Activated naive CD4-positive, alpha-beta T cell treated with anti-CD3 and anti-CD28 coated beads for 36 hours (primary cell): ENCODE measurements at places on chromosomes 6 and 20. TPM values are rescaled to one million over a fixed set of nuclear protein-coding genes. Genes with fewer than 3 reads are reported as not detected.

GRCh38 chr20:44017905-44018258, 103.2 kb downstream of the TOX2 start:
- no peak for DNase-seq

Gene LRRC73
- total RNA-seq, result 0.17 TPM

Gene KCNK5
- 9.0 TPM for total RNA-seq

- peak; percentile 79 for DNase-seq
These were observed 172.4 kb downstream of the ADGB start for GRCh38 chr6:146770965-146771735.

DNA sequence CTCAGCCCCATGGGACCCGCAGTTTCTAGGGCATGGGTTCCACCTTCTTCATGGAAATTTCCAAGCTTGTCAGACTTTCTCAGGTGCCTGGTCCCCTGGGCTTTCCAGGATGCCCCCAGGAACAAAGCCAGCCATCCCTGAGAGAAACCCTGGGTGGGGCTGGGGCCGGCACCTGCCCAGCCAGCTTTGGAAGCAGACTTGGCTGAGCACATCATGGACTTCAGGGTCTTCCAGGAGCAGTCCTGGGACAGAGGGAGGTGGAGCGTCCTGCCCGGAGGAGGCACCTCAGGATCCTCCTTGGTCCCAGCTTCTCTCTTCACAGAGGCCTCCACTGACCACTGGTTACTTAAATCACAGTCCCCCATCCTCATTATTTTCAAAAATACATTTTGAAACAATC, 13.5 kb downstream of the MYT1 start:
- no peak for DNase-seq

GRCh38 chr6:132666118-132666517, 7.1 kb upstream of the TAAR1 start:
- DNase-seq, result no peak

Gene CYP24A1
- total RNA-seq, result not detected

- peak; percentile 91 for DNase-seq
These were observed 7.1 kb downstream of the RBM38 start for GRCh38 chr20:57398231-57398821.

DNA sequence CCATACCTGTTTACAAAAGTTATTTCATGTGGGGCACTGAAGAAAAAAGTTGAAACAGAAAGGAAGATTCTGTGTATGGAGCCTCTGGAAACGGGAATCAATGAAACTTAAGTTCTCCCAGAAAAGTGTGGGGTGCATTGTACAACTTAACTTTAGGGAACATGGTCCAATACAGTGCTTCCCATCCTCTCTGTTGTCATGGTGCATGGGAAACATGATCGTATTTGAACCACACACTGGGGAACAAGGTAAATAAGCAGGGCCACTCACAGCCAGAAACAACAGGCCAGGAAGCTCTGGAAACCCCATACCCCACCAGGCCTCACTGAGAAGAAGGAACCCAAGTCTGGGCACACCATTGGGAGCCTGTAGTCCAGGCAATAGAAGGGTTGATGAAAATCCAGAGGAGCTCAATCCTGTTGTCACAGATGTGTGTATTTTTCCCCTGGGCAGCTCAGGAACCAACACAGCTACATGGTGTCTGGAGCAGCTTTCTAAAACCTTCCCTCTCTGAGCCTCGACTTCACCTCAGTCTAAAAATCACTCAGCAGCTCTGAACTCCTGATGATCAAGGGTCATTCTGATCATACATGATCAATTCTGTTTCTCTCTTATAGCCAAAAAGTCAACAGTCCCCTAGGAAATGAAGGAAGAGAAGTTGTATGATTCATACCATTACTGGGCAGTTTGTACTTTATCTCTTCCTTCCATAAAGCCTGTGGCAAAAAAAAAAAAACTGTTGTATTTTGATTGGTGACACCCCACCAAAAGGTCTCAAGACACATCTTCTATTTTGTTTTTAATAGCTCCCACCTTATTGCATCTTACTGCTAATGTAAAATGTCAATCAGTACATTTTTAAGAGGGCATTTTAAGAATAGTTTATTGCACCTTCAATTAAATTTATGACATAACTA, 198.5 kb upstream of the TAB2 start:
- no peak for DNase-seq

Gene KHDC1
- 1.1 TPM for total RNA-seq

DNA sequence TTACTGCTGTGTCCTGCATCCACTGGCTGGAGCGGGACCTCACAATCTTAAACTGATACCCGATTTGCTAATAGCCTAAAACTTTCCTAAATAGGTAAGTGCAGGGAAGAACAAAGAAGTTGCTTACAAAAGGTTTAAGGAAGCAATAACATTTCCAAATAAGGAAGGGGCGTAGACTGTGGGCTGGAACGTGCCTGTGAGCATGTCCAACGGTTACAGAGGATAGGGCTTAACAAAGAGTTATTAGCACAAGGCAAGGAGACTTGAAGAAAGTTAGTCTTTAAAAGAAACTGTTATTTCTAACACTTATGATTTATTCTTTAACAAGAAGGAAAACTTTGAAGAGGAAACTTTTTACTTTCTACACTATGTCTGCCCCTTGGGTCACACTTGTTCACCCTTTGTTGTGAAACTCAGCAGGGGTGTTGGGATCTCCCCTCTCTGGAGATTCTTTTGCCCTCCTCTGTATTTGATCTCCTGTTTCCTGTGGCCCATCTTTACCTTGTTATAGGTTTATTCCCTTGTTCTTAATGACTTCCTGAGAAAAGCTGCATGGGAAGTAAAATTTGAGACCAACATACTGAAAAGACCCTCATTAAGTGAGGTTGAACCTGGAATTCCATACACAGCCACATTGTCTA, 28.7 kb downstream of the KAT14 start:
- DNase-seq, result no peak

- DNase-seq, result no peak
These were observed 5.2 kb downstream of the SLC2A4RG start for GRCh38 chr20:63744574-63745423.

DNA sequence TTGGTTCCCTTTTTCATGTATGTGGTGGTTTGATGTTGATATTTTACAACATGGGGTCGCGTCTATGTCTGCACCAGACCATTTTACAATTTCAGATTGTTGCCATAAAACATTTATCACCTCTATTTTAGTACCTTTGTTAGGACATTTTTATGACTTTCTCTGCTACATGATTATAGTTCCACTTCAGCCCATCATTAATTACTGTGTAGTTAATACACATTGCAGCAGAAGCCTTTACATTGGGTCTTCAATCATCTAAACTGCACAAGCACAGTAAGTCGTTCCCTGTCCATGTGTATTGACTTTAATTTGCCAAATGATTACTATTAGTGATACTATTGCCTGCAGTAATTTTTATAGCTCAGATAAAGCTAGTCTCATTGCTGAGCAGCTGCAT, 15.7 kb upstream of the TMEM217 start:
- DNase-seq, result no peak

- no peak for DNase-seq
These were observed 58.3 kb upstream of the CARMIL1 start for GRCh38 chr6:25220857-25221256.

- DNase-seq, result no peak
These were observed 169.3 kb downstream of the BCAS1 start for GRCh38 chr20:53901064-53901463.

Gene ZSCAN26
- 2.7 TPM for total RNA-seq

DNA sequence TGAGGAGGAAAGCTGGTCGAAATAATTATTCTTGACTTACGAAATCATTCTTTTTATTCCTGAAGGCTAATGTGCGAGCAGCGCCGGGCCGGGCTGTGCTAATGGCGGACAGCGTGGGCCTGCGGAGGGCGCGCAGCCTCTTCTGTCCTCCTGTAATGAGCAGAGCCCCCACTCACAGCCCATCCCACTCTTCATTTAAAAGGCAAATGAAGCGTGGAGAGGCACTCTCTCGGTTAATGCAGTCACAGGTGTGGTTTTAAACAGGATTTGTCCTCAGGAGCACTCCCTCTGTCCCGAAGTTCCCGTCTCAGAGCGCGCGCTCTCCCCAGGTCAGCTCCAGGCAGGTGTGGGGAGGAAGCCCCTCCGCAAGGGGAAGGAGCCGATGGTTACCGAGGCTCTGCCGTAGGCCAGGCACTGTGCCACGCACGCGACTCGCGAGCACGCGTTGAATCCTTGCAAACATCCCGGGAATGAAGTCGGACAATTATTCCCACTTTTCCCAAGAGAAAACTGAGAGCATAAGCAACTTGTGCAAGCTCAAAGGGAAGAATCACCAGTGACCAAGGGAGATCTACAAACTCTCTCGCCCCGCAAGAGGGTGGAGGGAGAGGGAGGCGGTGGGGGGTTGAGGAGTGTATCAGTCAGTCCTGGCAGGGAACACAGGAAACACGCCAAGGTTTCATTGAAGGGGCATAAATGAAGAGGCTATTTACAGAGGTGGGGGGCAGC, 35.5 kb upstream of the ZFAND3 start:
- peak; percentile 27 for DNase-seq

- DNase-seq, result no peak
These were observed 552 bp upstream of the DEF6 start for GRCh38 chr6:35296931-35297600.

Gene RTEL1
- 34.8 TPM for total RNA-seq

DNA sequence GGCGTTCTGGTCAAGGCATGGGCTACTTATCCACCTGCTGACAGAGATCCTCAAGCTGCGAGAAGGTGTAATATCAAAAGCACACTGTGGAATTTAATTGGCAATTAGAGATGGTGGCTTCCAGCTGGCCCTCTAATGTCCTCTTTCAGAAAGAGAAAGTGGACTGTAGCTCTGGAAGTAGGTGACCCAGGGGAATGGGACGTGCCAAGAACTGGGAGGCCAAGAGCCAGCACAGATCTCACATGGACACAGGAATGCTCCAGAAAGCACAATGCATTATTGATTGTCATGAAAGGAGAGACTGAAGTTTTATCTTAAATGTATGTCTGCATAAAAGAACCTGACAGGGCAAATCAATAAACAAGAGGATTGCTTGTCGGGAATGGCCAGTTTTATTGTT, 198.6 kb upstream of the CDH4 start:
- DNase-seq, result no peak

GRCh38 chr6:54899442-54899841, 52.9 kb downstream of the FAM83B start:
- no peak for DNase-seq

Gene TMC2
- total RNA-seq, result not detected

- DNase-seq, result peak; percentile 8
These were observed 942.5 kb upstream of the CITED2 start for GRCh38 chr6:140316966-140317365.

Gene CRIP3
- 2.9 TPM for total RNA-seq

DNA sequence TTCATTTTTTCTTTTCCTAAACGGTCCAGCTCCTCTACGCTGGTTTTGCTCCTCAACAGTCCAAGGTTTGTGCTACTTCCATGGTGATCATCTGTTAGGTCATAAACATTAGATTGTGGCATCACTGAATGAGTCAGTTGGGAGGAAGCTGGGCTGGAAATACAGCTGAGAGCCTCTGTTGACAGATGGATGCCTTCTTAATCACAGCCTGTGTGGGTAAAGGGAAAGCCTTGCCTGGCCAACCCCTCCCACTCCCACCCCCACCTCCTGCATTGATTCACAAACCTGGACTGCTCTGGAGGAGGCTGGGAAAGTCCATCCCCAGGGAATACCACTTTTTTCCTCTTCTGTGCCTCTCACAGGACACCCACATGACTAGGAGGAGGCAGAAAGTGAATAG, 180.6 kb upstream of the CCN2 start:
- DNase-seq, result no peak

DNA sequence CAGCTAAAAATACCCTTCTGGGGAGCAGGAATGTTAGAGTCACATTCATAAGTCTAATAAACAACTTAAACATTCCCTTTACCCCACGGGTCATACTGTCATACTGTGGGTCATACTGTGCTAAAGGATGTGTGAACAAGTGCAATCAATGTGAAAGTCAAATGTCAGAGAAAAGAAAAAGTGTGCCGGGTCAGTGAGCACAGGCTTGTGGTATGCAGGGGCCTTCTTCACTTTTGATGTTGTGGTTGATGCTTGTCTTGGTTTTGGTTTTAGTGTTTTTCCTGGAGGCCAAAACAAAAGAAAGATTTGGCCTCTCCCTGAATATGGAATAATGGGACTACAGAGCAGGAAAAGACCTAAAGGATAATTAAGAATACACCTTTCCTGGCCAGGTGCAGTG, 267.9 kb upstream of the PLN start:
- no peak for DNase-seq

GRCh38 chr6:166156942-166157341, 10.7 kb downstream of the TBXT start:
- no peak for DNase-seq

DNA sequence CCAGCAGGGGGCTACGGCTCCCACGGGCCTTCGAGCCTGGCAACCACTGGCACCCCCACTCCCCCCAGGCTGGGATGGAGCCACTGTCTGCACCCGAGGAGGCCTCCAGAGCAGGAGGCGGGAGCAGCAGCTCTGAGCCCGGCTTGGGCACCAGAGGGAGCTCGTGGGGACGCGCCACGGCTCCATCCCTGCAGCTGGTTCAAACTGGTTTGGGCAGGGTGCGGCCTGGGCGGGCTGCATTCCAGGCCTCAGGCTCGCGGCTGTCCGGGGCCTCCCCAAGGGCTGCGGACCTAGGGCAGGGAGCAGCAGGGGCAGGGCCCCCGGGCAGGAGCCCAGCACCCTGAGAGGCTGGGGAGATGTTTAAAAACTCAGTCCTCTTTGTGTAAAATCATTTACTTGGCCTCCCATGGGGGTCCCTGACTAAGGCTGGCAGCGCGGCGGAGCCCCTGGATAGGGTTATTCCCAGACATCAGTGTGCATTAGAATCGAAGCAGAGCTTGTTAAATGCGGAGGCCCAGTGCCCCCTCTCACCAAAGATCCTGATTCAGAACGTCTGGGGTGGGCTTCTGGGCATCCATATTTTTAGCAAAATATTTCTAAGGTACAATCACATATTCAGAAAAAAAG, 4.1 kb upstream of the BCAS4 start:
- DNase-seq, result peak; percentile 89

DNA sequence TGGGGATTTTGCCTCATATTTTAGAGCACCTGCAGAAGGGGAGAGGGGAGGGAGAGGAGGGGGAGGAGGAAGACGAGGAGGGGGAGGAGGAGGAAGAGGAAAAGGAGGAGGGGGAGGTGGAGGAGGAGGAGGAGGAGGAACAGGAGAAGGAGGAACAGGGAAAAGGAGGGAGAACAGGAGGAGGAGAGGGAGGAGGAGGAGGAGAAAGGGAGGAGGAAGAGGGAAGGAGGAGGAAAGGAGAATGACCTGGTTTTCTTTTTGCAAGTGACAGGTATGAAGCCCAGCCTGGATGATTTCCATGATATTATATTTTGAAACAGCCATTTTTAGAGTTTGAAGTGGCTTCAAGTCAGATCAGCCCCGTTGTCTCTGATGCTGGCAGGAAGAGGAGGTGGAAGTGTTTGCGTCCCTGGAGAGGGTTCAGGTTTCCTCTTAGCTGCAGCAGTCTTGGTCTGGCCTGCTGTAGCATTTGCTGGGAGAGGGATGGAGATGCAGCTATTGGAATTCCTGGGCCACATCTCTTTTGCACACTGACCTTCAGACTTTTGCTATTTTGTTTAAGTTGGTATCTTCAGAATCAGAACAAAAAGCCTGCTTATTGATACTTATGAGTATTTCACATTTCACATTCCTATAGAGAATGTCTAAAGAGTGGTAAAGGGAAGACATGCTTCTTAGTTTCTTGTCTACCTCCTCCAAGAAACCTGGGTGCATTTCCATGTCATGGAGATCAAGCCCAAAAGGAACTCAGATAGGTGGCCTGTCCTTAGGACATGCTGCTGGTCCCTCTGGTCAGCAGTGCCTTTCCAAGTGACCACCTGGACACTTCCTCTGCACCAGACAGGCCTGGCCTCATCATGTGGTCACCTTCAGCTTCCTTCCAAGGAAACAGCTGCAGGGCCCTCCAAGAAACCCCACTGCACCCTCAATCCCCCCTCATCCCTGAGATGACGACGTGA, 54.3 kb upstream of the IYD start:
- DNase-seq, result no peak
